ENCODE measurements at places on chromosomes 2 and 18.

DNA sequence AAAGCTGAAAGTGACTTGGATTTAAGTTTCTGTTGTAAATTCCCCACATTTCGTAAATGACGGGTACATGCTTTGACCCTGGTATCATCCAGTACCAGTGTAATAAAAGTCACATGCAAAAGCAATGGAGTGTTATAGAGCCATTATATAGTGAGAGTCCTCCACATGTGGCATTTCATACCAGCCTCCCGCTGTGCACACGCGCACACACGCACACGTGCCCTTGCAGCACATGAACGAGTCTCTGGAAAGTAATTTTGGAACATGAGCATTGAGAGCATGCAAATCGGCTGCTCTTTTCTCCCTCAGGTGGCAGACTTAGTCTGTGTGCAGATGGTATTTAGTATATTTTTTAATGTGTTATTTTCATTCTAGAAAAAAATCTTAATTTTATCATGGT is 198.1 kb downstream of the ZNF407 start:
- DNase-seq, result no peak

DNA sequence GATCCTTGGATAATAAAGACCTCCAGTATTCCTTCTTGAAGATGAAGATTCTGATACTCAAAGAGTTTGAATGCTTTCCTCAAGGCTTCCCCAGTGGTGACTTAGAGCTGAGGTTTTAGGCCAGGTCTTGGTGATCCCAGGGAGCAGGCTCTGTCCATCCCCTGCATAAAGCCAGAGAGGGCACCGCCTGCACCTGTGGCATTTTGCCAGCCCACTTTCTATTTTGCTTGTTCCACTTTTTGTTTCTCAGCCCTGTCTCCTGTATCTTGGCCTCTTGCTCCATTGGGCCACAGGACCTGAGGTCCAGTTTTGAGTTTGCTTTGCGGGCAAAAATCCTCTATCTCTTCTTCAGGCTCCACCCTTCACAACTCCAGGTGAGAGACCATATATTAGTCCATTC is 6.7 kb upstream of the SCYGR1 start:
- no peak for DNase-seq

DNA sequence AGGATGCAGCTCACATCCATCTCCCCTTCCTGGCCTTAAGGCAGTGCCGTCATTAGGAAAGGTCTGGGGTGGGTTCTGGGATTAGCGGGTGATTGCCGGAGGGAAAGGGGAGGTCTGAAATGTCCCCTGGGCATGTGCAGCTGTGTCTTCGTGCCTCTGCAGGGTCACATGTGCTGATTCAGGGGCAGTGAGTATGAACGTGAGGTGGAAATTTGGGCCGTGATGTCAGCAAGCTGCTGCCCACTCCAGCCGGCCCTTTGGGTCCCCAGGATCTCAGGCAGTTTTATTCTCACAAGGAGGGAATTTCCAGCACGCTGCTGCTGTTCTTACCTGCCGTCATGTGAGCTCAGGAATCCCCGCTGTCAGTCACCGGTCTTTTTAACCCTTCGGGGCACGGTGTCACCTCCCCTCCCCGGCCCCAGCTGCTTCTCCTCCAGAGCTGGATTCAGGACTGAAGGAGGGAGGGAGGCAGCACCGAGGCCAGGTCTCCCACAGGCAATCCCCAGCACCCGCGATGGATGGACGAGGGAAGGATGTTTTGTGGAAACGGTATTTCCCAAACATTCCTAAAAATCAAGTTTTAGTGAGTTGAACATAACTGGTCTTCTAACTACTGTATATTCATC is 23.5 kb downstream of the GPR35 start:
- DNase-seq, result no peak

DNA sequence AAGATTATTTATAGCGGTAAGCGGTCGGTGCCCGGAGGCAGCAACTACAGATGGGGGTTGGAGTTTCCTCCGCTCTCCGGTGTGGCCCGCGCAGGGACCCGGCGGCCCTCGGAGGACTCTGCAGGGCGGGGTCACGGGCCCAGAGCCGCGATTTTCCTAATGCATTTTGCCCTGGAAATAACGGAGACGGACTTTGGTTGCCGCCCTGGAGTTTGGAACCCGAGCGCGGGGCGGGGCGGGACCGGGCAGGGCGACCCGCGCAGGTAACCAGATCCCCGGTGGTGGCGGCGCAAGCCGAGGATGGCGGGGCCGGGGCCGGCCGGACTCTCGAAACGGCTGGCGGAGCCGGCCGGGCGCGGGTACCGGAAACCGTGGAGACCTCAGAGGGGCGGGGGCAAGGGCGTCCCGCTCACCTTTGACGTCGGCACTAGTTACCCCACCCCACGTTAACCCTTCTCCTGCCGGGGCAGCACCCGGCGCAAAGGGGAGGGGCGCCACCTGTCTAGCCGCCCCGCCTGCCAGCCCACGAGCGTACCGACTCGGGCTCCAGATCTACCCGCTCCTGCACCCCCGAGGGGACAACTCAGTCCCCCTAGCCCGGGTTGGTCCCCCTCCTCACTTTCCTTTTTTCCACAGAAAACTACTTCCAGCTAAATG is 2.9 kb downstream of the CYP26B1 start:
- peak; percentile 14 for DNase-seq
